ENCODE measurements at places on chromosomes 16 and 17.

DNA sequence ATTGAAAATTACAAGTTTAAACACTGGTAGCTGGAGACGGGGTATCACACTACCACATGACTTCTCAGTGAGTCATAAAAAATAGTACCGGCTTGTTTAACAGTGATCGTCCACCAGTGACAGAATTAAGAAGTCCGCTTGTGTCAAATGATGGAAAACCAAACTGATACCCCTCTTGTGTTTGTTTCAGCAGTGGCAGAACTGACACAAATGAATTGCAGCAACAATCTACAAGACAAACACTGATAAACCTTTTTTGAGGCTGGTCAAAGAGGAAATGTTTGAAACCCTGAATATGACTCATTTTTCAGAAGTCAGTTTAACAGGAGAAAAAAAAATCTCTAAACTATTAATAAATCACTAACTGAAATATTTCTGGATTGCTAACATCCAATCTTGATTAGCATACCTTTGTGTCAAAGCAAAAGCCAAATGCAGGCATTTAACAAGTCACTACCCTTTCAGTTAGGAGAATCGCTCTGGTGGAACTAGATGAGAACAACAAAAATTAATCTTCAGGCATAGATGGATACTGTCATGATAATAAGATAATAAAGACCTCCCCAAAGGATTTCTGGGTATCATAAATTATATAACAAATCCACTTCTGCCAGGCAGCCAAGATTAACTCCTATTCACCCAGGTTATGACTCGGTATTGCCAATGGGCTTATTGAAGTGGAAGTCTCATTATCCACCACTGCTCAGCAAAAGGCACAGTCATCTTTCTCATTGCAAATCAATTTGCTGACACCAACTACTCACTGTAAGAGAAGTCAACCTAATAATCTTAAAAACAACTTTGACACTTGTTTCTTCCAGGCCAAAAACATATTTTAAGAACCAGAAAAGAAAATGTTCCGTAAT, 20.8 kb downstream of the DCUN1D3 start:
- no peak for DNase-seq

DNA sequence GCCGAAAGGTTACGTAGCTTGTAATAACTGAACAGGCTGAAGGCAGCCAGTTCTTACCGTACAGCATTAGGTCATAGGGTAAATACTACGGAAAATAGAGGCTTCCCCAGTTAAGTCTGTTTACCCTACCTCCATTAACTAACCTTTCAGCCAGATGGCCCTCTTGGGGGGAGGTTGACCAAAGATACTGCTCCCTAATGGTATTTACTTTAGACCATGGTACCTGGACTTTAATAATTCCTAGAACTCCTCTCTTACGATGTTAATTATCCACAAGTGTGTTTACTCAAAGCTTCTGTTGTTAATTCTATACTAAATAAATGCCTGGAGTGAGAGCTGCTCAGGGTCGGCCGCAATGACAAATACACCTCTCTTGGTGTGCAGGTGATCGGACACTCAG, 9.8 kb upstream of the ADAT1 start:
- no peak for DNase-seq

- no peak for DNase-seq
Measured at GRCh38 chr17:66343531-66344078, 41.2 kb downstream of the PRKCA start.

DNA sequence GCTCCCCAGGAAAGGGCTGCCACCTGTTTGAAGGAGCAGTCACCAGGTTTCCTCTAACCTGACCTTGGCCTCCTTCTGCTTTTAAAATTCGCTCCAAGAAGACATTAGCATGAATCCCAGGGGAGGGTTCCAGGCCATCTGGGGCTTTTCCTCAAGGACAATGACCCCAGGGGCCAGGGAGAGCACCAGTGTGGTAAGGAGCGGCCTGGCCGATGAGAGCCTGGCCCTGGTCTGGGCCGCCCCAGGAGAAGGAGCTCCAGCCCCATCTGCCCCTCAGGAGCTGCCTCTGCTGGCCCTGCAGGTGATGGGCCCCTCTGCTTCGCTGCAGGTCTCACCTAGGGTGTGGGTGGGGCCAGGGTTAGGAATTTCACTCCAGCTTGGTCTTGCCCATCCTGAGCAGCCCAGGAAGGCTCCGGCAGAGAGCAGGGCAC, 209.2 kb upstream of the TNRC6C start:
- DNase-seq, result no peak

- no peak for DNase-seq
Measured at GRCh38 chr17:74387365-74388218, 20.3 kb downstream of the GPR142 start.

GRCh38 chr17:40345161-40345993, 19.2 kb downstream of the GJD3 start:
- DNase-seq, result no peak

- no peak for DNase-seq
Measured at GRCh38 chr16:21235199-21235585, 1.7 kb downstream of the ANKS4B start.

- DNase-seq, result no peak
Measured at GRCh38 chr16:86984991-86985647, 332.1 kb downstream of the C16orf95 start.

Measured in NCI-H1436 treated with DMSO at 0.1 percent for 48 hours (cell line).